ENCODE measurements at places on chromosomes 3 and 15.

DNA sequence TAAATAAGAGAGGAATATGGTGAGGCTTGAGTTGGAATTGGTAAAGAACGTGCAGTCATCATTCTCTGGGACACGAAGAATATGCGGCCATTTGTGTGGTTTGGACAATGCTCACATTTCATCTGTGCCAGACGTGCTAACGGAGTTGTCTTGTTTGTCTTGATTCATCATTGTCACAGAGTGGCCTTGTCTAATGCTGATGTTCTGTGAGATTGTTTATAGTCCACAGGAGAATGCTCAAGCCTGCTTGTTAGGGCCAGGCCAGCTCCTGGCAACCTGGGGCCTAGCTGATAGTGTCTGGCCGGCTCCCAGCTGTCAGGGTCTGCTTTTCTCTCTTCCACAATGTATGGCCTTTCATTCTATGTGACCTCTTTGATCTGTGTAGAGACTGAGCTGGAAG is 384.7 kb downstream of the EDEM1 start:
- DNase-seq = no peak

- no peak for DNase-seq
Observed at GRCh38 chr3:97981886-97982285, 9.7 kb upstream of the RIOX2 start.

DNA sequence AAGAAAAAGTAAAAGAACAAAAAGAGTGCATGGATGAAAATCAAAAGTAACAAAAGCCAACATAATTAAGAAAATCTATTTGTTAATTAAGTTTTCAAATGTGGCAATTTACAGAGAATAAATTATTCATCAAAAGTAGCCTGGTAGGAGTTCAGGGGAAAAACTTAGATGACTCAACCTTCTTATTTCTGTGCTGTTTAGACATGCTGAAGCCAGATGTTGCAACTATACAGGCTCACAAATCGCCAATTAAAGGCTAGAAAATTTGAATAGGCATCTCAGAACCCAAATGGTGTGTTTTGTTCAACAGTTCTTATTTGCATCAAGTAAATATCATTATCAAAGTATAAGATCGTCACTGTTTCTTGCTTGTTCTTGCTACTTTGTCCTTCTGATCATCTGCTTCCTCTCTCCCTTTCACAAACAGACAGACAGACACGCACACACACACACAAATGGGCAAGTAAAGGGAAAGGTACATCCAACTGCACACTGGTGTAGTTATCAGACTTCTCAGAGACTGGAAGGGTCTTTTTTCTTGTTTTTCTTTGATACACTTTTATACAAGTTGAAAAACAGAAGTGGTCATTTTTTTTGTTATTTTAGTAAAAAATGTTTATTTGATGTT is 572.2 kb downstream of the MECOM start:
- no peak for DNase-seq

- DNase-seq = peak; percentile 5
Observed at GRCh38 chr3:147297761-147298350, 108.5 kb downstream of the ZIC4 start.

DNA sequence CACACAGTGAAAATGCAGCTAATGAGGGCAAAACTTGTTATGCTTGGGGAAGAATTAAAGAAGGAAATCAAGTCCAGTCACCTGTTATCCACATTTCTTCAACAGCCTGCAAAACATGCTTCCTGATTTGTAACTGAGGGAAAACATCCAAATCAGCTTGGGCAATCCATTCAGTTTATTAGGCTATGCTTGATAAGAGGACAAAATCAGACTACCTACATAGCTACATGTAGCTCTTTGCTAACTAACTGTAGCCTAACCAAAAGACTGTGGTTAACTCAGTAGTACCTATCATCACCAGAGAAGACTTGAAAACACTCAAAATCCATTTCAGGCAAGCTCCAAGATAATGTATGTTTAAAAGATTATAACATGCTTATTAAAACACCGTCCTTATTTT is 436.4 kb downstream of the SHQ1 start:
- no peak for DNase-seq

GRCh38 chr3:70972855-70973254 is 610.7 kb downstream of the FOXP1 start:
- no peak for DNase-seq

GRCh38 chr15:61318802-61319525 is 89.9 kb upstream of the RORA start:
- no peak for DNase-seq

DNA sequence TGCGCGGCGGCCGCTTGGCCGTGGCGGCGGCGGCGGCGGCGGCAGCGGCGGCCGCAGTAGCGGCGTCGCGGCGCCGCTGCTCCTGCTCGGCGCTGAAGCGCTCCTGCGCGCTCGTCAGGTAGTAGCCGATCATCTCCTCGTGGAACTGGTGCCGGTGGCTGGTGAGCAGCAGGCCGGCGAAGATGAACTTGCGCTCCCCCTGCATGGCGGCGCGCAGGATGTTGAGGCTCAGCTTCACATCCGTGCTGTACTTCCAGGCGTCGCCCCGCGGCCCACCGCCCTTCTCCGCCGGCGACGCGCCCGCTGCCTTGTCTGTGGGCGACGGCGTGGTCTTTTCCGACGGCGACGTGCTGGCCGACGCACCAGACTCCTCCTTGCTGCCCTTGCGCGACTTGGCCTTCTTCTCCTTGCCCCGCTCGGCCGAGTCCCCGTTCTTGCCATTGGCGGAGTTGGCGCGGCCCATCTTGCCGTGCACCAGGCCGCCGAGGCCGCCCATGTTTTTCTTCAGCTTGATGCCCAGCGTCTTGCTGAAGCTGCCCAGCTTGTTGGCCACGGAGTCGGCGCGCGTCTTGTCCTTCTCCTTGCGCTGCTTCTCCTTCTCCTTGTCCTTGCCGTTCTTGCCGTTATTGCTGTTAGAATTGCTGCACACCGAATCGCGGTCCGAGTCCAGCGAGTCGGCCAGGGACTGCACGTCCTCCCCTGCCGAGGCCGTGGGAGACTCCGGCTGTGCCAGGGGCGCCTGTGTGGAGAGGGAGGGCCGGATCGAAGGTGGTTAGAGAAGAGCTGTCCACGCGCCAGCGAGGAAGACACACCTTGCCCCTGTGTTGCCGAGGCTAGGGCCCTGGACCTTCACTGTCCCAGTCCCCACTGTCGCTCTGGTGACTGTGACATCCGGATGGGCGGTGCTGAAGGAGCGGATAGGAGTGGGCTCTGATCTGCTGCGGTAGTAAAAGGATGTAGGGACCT is 157.6 kb downstream of the KLF13 start:
- no peak for DNase-seq

DNA sequence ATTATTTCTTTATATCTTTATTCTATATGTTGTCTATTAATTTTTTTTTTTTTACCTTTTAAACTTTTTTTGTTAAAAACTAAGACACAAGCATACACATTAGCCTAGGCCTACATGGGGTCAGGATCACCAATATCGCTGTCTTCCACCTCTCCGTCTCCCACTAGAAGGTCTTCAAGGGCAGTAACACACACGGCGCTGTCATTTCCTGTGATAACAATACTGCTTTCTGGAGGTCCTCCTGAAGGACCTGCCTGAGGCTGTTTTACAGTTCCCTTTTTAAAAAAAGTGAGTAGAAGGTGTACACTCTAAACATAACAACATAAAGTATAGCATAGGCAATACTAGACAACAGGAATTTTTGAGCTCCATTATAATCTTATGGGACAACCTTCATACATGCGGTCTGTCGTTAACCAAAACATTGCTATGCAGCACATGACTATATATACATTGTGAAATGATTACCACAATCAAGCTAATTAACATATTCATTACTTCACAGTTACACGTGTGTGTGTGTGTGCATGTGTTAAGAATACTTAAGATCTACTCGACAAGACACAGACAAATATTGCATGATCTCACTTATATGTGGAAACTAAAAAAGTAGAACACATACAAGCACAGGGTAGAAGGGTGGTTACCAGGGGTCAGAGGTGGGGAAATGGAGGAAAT is 20.8 kb downstream of the RAB6B start:
- no peak for DNase-seq

DNA sequence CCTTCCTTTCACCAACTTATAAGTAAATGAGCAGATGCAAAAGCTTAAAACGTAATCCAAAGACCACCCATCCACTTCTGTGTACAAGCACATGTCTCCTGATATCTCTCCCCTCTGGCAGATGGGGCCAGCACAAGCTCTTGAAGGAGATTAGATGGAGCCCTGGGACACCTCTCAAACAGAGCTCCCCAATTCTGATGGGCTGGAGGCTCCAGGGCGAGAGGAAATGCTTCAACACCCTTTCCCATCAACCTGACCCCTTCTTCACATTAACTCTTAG is 73.2 kb downstream of the MB21D2 start:
- DNase-seq = no peak

GRCh38 chr3:69569520-69569919 is 169.7 kb upstream of the MITF start:
- no peak for DNase-seq

- DNase-seq = no peak
Observed at GRCh38 chr3:123636431-123636841, 51.6 kb upstream of the HACD2 start.

GRCh38 chr15:32767236-32767635 is 49.4 kb downstream of the GREM1 start:
- no peak for DNase-seq

GRCh38 chr3:61110576-61110975 is 140.7 kb downstream of the FHIT start:
- no peak for DNase-seq

- no peak for DNase-seq
Observed at GRCh38 chr15:42080186-42080918, 14.0 kb downstream of the PLA2G4D start.

DNA sequence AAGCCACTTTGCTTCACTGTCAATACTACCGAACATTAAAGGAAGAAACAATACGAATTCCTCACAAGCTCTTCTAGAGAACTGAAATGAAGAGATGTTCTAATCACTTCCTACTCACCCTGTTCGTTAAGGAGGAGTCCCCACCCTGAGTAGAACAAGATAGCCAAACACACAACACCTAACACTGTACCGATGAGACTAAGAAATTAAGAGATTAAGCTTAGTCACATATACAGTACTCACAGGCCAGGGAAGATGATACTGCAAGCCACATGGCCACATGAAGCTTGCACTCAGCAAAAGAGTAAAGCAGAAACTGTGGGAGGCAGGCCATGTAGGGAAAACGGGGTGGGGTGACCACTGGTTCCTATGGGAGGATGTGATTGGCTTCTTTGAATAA is 48.0 kb downstream of the CGGBP1 start:
- DNase-seq = no peak

GRCh38 chr3:12588039-12589009 is 31.4 kb downstream of the MKRN2 start:
- peak; percentile 68 for DNase-seq

GRCh38 chr3:126329927-126330725 is 27.1 kb downstream of the KLF15 start:
- DNase-seq = no peak

DNA sequence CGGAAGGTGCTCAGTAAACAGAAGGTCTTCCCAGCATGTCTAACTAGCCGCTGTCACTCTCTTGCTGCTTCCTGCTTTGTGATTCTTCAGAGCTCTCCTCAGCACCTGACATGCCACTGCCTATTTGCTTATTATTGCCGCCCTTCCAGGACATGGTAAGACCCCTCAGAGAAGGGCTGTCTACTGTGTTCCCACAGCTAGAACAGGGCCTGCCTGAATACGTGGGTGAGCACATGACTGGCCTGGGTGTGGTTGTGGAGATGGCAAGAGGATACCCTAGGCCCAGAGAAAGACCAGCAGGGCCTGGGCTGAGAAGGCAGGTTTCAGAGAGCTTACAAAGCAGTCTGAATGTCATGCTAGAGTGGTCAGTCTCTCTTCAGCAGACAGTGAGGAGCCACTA is 2.4 kb upstream of the EPHB1 start:
- no peak for DNase-seq

- DNase-seq = peak; percentile 77
Observed at GRCh38 chr3:12454816-12455121, 29.5 kb upstream of the TSEN2 start.

DNA sequence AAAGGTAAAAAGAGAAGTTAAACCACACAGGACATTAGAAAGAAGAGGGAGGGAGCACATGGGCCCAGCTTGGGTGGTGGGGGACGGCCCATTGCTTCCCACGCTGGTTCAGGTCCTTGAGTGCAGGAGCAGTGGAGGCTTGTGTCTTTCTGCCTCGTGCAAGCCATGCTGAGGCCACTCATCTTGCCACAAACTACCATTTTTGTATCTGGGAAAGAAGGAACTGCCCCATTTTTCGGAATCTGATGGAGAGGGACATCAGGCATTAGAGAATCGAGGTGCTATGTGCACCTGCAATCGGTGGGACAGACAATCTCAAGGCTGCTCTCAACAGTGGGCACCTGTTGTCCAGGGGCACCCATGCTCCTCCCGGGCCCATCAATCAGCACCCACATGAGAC is 234.5 kb downstream of the KLF13 start:
- DNase-seq = no peak

DNA sequence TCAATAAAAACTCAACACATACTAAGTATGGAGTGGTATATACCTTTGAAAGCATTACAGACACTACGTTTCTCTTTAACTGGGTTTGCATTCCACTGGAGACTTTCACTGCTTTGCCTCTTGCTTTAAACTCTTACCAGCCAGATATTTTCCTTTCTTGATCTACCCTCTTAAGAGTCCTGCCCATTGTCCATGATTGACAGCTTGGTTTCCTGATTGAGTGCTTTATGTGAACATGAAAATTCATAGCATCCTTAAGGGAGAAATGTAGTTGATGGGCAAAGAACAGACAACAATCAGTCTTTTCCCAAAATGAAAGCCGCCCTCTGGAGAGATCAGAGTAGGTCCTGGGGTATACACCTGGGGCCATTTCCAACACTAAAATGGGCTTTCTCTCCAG is 78.6 kb downstream of the PTPRG start:
- DNase-seq = no peak

DNA sequence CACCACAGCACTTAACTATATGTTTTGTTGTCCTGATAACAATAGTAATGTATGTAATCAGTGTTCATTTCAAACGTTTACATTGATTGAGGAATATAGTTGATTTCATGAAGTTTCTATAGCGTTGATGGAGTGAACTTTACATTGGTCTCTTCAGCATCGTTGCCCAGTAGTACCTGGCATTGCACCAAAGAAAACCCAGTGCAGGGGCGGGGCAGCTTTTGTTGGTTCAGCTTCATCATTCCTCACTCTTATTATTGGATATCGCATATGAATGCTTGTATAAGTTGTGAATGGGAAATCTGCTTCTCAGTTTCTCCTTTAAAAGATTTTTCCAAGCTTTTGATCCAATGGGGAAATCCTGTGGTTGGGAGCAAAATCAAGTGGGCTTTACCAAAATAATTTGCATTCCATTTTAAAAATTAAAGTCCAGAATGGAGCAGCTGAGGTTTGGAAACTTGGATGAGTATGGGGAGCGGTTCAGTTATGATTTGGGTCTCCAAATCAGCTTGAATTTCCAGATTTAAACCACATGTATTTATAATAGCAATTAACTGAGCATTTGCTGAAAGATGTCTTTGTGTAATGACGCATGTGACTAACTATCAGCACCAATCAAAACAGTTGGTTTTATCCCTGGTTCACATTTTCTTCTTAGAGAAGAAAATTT is 213.7 kb downstream of the ALCAM start:
- DNase-seq = peak; percentile 29

All from PC-3 (cell line).